ENCODE measurements at places on chromosomes 1 and 21. TPM values are rescaled to one million over a fixed set of nuclear protein-coding genes. Genes with fewer than 3 reads are reported as not detected.

GRCh38 chr1:37631036-37631435 is 3.7 kb downstream of the RSPO1 start:
- H3K36me3 ChIP-seq, result no peaks in the 10 kb centered on the region
- no peak overlapping the region for H3K4me3 ChIP-seq
- no peak overlapping the region for H3K27ac ChIP-seq
- peaks cover 42% of the 10 kb centered on the region for H3K27me3 ChIP-seq
- DNase-seq, result no peak

DNA sequence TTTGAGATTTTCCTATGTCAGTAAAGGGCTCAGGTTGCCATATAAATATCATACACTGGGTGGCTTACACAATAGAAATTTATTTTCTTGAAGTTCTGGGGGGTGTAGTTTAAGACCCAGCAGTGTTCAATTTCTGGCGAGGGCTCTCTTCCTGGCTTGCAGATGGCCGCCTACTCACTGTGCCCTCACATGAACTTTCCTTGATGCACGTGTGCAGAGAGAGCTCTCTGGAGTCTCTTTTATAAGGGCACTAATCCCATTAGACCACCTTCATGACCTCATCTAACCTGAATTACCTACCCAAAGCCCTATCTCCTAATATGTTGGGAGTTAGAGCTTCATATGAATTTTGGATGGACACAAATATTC is 21.1 kb downstream of the TMEM51 start:
- H3K4me1 ChIP-seq, result peaks cover 14% of the 10 kb centered on the region
- H3K27ac ChIP-seq, result no peak overlapping the region
- peaks cover 5% of the 10 kb centered on the region for H3K27me3 ChIP-seq
- H3K4me3 ChIP-seq, result no peak overlapping the region
- no peaks in the 10 kb centered on the region for H3K36me3 ChIP-seq

OR2W3 gene
- 0.82 TPM for polyA plus RNA-seq

PDC gene
- not detected for polyA plus RNA-seq

- H3K27ac ChIP-seq, result no peak overlapping the region
- no peaks in the 10 kb centered on the region for H3K36me3 ChIP-seq
- no peak overlapping the region for H3K4me3 ChIP-seq
- H3K4me1 ChIP-seq, result no peaks in the 10 kb centered on the region
- no peaks in the 10 kb centered on the region for H3K27me3 ChIP-seq
- no peak for DNase-seq
Measured at GRCh38 chr1:83103341-83103740, 895.6 kb downstream of the TTLL7 start.

GRCh38 chr1:172405912-172406311 is 14.6 kb upstream of the C1orf105 start:
- DNase-seq, result no peak
- H3K4me3 ChIP-seq, result no peak overlapping the region
- H3K36me3 ChIP-seq, result no peaks in the 10 kb centered on the region
- H3K27me3 ChIP-seq, result peaks cover 2% of the 10 kb centered on the region
- peaks cover 19% of the 10 kb centered on the region for H3K4me1 ChIP-seq

LEFTY1 gene
- not detected for polyA plus RNA-seq

LRRIQ3 gene
- 2.0 TPM for polyA plus RNA-seq

DNA sequence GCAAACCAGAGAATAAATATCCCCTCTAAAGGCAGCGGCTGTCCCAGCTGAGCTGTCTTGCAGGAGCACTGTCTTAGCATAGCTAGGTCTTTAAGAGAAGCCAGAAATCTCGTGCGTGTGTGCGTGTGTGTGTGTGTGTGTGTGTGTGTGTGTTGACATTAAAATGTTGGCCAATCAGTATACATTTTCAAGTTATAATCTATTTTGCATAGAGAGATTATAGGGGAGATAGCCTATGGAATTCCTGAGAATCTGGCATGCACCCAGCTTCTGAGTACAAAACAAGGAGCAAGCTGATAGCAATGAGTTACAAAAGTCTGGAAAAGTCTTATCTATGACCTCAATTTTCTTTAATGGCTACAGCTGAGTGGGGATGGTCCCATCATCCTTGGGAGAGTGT is 17.7 kb downstream of the METTL13 start:
- H3K27ac ChIP-seq, result peak overlapping the region; percentile 47
- no peak for DNase-seq
- H3K4me3 ChIP-seq, result no peak overlapping the region
- H3K36me3 ChIP-seq, result peaks cover 20% of the 10 kb centered on the region
- peaks cover 3% of the 10 kb centered on the region for H3K4me1 ChIP-seq

AMIGO1 gene
- 3.6 TPM for polyA plus RNA-seq

KIAA1614 gene
- not detected for polyA plus RNA-seq

PTGER3 gene
- polyA plus RNA-seq, result not detected

- DNase-seq, result no peak
- no peaks in the 10 kb centered on the region for H3K36me3 ChIP-seq
- H3K27me3 ChIP-seq, result peaks cover 1% of the 10 kb centered on the region
- no peaks in the 10 kb centered on the region for H3K4me1 ChIP-seq
- no peak overlapping the region for H3K4me3 ChIP-seq
Measured at GRCh38 chr1:235557495-235557894, 53.2 kb upstream of the B3GALNT2 start.

GJC2 gene
- polyA plus RNA-seq, result not detected
